CD4-positive, alpha-beta T cell (primary cell): ENCODE measurements at places on chromosomes 7 and 10. TPM values are rescaled to one million over a fixed set of nuclear protein-coding genes. Genes with fewer than 3 reads are reported as not detected.

DNA sequence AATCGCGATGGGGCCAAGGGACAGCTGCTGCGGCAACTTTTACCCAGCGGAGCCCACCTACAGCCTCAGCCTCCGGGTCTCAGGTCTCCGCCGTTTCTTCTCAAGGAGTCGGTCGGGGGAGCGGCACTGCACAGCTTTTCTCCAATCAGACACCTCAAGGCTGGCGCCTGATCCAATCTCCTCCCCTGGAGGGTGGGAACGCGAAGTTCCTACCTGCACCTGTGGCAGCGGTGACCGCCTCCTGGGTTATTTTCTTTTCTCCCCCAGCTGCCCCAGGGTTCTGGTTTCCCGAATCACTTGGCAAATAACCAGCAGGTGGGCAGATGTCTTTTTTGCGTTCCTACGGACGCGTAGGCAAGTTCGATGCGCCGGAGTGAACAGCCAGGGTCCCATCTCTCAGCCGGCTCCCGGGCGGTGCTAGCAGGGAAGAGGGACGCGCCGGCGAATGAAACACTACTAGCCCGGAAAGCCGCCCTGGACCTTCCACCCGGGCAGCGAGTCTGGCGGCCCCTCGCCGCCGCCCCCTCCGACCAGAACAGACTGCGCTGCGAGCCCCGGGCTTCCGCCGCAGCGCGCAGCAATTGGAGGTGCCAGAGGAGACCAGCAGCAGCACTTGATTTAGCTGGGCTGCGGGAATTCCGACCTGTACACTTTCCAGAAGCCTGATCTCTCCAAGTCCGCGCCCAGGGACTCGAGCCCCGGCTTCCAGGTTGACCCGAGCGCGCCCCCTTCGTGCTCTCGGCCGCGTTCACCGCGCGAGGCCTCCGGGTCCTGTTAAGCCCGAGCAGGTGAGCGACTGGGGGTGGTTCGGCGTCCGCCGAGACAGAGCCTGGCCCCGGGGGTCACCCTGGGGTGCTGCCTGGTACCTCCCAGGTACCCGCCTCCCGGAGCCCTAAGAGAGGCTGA is at the start of gene PRR15:
PRR15 (plus strand) TSS at position 246 of the 906 bp plus-strand sequence. CDS start 2,495 bp downstream, outside the sequence.
- no peak for DNase-seq

DNA sequence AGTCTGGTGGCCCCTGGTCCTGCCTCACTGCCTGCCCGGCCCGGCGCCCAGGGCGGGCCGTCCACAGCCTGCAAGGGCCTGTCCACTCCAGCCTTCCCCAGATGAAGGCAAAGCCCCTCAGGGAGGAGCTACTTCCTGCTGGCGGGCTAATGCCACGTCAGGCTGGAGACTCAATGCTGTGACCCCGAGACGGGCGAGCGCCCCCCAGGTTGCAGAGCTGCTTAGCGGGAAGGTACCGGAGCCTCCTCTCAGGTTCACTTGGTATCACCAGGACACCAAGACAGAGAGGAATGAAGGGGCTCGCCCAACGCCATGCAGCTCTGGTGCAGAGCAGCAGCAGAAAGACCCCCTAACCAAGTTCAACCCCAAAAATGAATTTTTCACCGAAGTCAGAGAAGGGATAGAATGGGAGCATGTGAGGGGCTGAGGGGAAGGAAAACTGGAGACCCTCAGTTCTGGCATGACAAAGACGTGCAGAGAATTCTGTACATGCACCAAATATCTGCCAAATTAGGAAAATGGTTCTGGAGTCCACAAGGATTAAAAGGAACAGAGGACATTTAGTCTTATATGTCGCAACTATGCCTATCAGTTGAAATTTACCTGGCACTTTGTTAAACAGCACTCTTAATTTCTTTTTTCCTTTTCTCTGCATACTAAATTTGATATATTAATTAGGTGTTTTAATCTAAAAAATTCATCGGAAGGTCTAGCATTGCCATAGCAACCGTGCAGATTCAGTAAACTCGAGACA is 2.8 kb downstream of the STK32C start:
- no peak for DNase-seq

GRCh38 chr10:84341983-84342382 is 13.6 kb downstream of the CCSER2 start:
- DNase-seq: no peak

GRCh38 chr7:17185690-17186070 is 112.8 kb upstream of the AHR start:
- no peak for DNase-seq

- no peak for DNase-seq
Observed at GRCh38 chr10:101216207-101217043, 12.8 kb downstream of the LBX1 start.

- DNase-seq: no peak
Observed at GRCh38 chr10:22683140-22683389, 31.3 kb downstream of the PIP4K2A start.

Gene ACTR1A
- total RNA-seq: 43.3 TPM

Gene UNCX
- total RNA-seq: not detected

Gene FGL2
- 1.6 TPM for total RNA-seq

Gene ACHE
- 0.22 TPM for total RNA-seq

Gene VPS37D
- total RNA-seq: 0.96 TPM

Gene SEMA3D
- total RNA-seq: not detected
